ENCODE measurements at places on chromosomes 1 and 21. TPM values are rescaled to one million over a fixed set of nuclear protein-coding genes. Genes with fewer than 3 reads are reported as not detected.

Gene KIF21B
- 0.96 TPM for total RNA-seq

Gene NLRP3
- 0.66 TPM for total RNA-seq

Gene ADORA3
- total RNA-seq = 13.2 TPM

Gene PRDM16
- 3.8 TPM for total RNA-seq

Gene LAX1
- total RNA-seq = 2.0 TPM

Gene CYP4B1
- total RNA-seq = 882 TPM

Gene NHLH1
- 0.15 TPM for total RNA-seq

Gene LHX4
- total RNA-seq = not detected

Gene UTS2
- total RNA-seq = 1.6 TPM

Gene FAM131C
- total RNA-seq = not detected

Gene DCDC2B
- total RNA-seq = 0.33 TPM

Gene CA6
- total RNA-seq = not detected

Gene DCST1
- total RNA-seq = 0.66 TPM

Gene GPA33
- 0.15 TPM for total RNA-seq

Gene SEC16B
- 3.8 TPM for total RNA-seq

DNA sequence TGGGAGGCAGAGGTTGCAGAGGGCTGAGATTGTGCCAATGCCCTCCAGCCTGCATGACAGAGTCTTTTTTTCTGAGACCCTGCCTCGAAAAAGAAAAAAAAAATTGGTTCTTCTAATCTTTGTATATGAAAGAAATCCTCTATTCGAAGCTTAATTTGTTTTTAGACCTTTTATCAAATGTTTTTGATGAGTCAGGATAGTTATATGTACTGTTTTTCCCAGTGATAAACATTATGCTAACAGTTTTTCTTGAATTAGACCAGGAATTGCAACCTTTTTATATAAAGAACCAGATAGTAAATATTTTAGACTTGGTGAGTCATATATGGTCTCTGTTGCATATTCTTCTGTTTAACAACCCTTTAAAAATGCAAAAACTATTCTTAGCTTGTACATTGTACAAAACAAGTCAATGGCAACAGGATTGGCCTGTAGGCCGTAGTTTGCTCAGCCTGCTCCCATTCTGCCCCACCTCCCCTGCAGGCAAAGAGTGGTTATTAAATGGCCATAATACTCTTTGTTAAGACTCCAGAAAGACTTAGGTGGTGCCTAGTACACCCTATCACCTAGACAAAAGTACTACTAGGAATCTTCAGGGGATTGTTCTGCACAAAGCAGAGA lies 45.2 kb downstream of the LYST start:
- no peak overlapping the region for H3K27ac ChIP-seq
- DNase-seq = no peak
- H3K27me3 ChIP-seq = no peaks in the 10 kb centered on the region

DNA sequence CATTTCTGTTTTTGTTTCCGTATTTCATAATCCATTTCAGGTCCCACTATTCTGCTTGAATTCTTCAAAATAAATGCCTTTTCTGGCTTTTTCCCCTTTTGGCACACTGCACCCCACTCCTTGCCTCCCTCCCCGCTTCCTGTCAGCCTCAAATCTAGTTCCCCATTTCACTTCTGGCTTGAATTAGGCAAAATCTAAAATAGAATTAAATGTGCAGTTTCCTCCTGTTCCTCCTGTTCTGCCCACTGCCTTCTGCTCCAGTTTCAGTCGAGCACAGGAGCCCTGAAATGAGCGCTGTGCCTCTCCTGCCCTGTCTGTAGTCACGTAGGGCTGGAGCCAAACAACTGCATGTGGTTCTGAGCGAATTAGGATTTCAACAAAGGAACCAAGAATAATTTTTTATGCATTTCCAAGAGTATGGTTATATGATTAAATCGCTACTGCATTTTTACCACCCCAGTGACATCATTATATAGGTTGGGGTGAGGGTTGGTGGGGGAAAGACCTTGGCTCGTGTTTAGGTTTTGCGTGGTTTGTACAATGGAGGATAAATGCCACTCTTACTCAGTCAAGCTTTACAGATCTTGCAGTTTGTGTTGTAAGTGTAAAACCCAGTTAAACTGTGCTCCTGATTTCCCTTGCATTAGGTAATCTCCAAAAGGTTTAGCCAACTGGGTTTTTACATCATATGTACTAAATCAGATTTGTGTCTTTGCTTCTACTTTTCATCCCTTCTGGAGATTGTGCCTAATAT lies 114.9 kb downstream of the VPS13D start:
- H3K27ac ChIP-seq = peak overlapping the region; percentile 63
- H3K36me3 ChIP-seq = peaks cover 16% of the 10 kb centered on the region
- no peaks in the 10 kb centered on the region for H3K27me3 ChIP-seq
- H3K4me1 ChIP-seq = no peaks in the 10 kb centered on the region
- DNase-seq = no peak

DNA sequence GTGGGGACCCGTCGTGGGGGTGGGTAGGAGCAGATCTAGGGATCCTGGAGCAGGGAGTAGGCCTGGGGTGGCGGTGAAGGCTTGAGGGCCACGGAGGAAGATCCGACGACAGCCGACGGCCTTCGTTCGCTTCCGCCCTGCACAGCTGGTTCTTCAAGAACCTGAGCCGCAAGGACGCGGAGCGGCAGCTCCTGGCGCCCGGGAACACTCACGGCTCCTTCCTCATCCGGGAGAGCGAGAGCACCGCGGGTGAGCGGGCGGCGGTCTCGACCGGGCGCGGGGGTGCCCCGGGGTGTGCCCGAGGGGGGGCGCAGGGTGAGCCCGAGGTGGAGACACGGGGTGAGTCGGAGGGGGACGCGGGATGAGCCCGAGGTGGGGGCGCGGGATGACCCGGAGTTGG lies 16.5 kb upstream of the HDAC1 start:
- H3K4me3 ChIP-seq = no peak overlapping the region
- peak; percentile 62 for DNase-seq
- H3K36me3 ChIP-seq = no peaks in the 10 kb centered on the region
- no peaks in the 10 kb centered on the region for H3K27me3 ChIP-seq
- no peaks in the 10 kb centered on the region for H3K4me1 ChIP-seq

DNA sequence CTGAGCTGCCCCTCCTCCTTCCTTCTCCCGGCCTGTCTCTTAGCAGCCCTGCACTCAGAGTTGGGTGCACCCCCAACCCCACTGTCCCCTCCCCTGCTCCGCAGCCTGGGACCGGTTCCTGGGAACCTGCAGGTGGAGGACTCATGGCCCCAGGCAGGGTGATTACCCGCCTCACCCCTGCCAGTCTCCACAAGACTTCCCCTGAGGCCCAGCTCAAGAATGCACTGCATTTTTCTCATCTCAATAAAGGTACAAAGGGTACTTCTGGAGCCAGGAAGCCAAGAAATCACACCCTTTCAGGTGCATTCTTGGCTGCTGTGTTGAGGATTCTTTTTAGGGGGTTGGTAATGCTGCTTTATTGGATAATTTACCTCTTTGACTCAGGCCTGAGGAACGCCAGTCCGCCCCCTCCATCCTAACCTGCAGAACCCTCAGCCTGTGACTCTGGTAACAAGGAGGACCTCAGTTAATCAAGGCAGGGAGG lies 126.3 kb upstream of the TMPRSS2 start:
- H3K27ac ChIP-seq = peak overlapping the region; percentile 78
- peaks cover 3% of the 10 kb centered on the region for H3K4me1 ChIP-seq
- peak; percentile 92 for DNase-seq
- H3K4me3 ChIP-seq = no peak overlapping the region

GRCh38 chr1:81708250-81708649 lies 92.5 kb upstream of the ADGRL2 start:
- H3K36me3 ChIP-seq = no peaks in the 10 kb centered on the region
- no peak overlapping the region for H3K4me3 ChIP-seq
- H3K27ac ChIP-seq = no peak overlapping the region
- no peak for DNase-seq
- H3K4me1 ChIP-seq = no peaks in the 10 kb centered on the region

- H3K36me3 ChIP-seq = no peaks in the 10 kb centered on the region
- no peak for DNase-seq
- H3K27me3 ChIP-seq = peaks cover 6% of the 10 kb centered on the region
- peak overlapping the region; percentile 13 for H3K4me3 ChIP-seq
- no peak overlapping the region for H3K27ac ChIP-seq
Observed at GRCh38 chr1:245301162-245301580, 146.4 kb downstream of the KIF26B start.

GRCh38 chr1:246946366-246946765 lies 14.6 kb upstream of the AHCTF1 start:
- no peaks in the 10 kb centered on the region for H3K27me3 ChIP-seq
- no peak overlapping the region for H3K4me3 ChIP-seq
- no peak overlapping the region for H3K27ac ChIP-seq
- DNase-seq = no peak
- no peaks in the 10 kb centered on the region for H3K4me1 ChIP-seq

DNA sequence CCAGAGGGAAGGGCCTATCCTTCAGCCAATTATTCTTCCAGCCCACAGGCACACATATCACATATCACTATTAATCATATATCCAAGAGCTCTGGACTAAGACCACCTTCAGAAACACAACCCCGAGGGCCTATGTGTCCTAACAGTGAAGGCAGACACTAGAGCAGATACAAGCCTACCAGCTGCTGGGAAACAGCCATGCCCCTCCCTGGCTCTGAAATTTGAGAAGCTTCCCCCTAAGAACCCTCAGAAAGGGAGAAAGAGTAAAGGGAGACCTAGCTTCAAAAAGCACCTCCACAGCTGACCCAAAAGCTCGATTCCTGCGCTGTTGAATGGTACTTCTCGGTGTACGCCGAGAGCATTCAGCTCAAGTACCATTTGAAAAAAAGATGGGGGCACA lies 17.4 kb downstream of the CNN3 start:
- no peak overlapping the region for H3K4me3 ChIP-seq
- no peaks in the 10 kb centered on the region for H3K4me1 ChIP-seq
- no peak overlapping the region for H3K27ac ChIP-seq
- H3K27me3 ChIP-seq = no peaks in the 10 kb centered on the region

DNA sequence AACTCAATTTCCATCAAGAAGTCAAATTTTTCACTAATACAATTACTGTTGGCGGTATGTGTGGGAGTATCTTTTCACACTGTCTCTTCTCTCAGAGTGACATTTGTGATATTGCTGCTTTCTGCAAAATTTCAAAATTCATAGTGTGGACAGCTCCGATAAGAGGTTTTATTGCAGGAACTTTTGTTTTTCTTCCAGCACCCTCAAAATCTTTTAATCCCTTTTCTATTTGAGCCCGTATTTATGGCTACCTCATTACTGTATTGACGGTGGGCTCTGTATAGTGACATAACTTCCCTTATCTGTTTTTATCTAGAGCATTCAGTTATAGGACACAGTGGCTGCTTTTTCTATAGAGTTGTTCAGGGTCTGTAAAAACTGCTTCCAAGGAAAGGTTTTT lies 794.4 kb upstream of the TMPRSS15 start:
- H3K27ac ChIP-seq = no peak overlapping the region
- no peak overlapping the region for H3K4me3 ChIP-seq
- H3K36me3 ChIP-seq = no peaks in the 10 kb centered on the region
- H3K4me1 ChIP-seq = no peaks in the 10 kb centered on the region
- no peaks in the 10 kb centered on the region for H3K27me3 ChIP-seq

GRCh38 chr1:58782178-58783089 lies 1.4 kb downstream of the JUN start:
- H3K27ac ChIP-seq = peak overlapping the region; percentile 98
- DNase-seq = peak; percentile 56
- H3K36me3 ChIP-seq = no peaks in the 10 kb centered on the region
- no peaks in the 10 kb centered on the region for H3K4me1 ChIP-seq

DNA sequence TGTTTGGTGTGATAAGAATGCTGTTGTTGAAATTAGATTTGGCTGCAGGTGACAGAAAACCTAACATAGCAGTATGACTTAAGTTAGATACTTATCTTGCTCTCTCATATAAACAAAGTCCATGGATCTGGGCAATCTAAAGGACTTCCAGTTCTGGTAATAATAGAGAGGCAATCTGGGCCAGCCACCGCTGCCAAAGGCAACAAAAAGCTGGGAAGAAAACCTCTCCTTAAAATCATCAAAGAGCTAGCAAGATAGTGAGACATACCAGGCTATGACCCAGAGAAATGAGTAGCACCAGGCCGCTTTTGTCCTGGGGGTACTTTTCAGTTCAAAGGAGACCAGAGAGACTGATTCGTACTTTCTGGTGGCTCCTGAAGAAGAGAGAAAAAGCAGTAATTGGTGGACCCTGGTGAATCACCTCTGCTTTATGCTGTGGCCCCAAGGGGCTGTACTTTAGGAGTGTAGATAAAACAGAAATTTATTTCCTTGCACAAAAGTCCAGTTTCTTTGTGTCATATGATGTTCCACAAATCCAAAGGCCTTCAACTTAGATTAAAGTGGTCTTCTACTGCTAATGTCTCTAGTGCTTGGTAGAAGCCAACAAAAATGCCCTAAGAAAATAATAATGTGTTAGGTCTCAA lies 125.4 kb downstream of the TBX19 start:
- no peaks in the 10 kb centered on the region for H3K4me1 ChIP-seq
- H3K27me3 ChIP-seq = no peaks in the 10 kb centered on the region
- no peak overlapping the region for H3K4me3 ChIP-seq
- DNase-seq = no peak

GRCh38 chr1:225754940-225755641 lies 22.5 kb upstream of the SRP9 start:
- no peak for DNase-seq
- no peak overlapping the region for H3K4me3 ChIP-seq
- no peaks in the 10 kb centered on the region for H3K36me3 ChIP-seq
- H3K27me3 ChIP-seq = no peaks in the 10 kb centered on the region
- peak overlapping the region; percentile 83 for H3K27ac ChIP-seq
- H3K4me1 ChIP-seq = peaks cover 17% of the 10 kb centered on the region

GRCh38 chr1:204426474-204426873 lies 14.9 kb upstream of the PPP1R15B start:
- H3K27me3 ChIP-seq = no peaks in the 10 kb centered on the region
- H3K4me1 ChIP-seq = no peaks in the 10 kb centered on the region
- H3K36me3 ChIP-seq = no peaks in the 10 kb centered on the region
- DNase-seq = no peak

GRCh38 chr1:209102120-209102519 lies 481.4 kb upstream of the CAMK1G start:
- no peaks in the 10 kb centered on the region for H3K27me3 ChIP-seq
- no peak for DNase-seq
- no peak overlapping the region for H3K4me3 ChIP-seq
- H3K4me1 ChIP-seq = no peaks in the 10 kb centered on the region

- DNase-seq = no peak
- H3K36me3 ChIP-seq = no peaks in the 10 kb centered on the region
- H3K27ac ChIP-seq = no peak overlapping the region
- H3K27me3 ChIP-seq = no peaks in the 10 kb centered on the region
Observed at GRCh38 chr1:177591155-177591554, 378.7 kb downstream of the SEC16B start.

- peak overlapping the region; percentile 14 for H3K4me3 ChIP-seq
- DNase-seq = no peak
- H3K27ac ChIP-seq = peak overlapping the region; percentile 53
- no peaks in the 10 kb centered on the region for H3K27me3 ChIP-seq
- H3K36me3 ChIP-seq = no peaks in the 10 kb centered on the region
- H3K4me1 ChIP-seq = peaks cover 39% of the 10 kb centered on the region
Observed at GRCh38 chr1:2250721-2251281, 22.7 kb downstream of the SKI start.

DNA sequence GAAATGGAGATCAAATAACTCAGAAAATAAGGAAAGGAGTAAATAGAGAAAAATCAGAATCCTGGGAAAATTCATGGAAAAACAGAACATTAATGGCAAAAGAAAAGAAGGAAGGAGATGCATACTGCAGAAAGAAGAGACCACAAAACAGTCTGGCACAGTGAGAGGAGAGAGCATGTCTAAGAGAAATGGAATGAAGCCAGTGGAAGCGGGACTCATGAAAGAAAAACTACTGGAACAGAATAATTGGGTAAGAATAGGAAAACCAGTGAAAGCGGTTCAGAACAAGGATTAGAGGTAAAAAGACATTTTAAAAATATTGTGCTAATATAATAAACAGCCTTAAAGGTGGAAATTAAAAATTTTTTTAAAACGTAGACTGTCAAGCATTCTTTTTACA lies 93.6 kb upstream of the GREM2 start:
- no peak overlapping the region for H3K27ac ChIP-seq
- no peaks in the 10 kb centered on the region for H3K27me3 ChIP-seq
- H3K36me3 ChIP-seq = no peaks in the 10 kb centered on the region
- no peak overlapping the region for H3K4me3 ChIP-seq
- no peak for DNase-seq

Measured in breast epithelium (tissue), 4 donors.